ENCODE measurements at places on chromosomes 11 and 22.

- DNase-seq: no peak
Measured at GRCh38 chr11:104104664-104105063, 59.3 kb downstream of the PDGFD start.

- no peak for DNase-seq
Measured at GRCh38 chr11:15484398-15484797, 369.7 kb downstream of the INSC start.

GRCh38 chr11:11263238-11264005 is 89.6 kb downstream of the CSNK2A3 start:
- no peak for DNase-seq

GRCh38 chr11:32065865-32066629 is 24.8 kb upstream of the RCN1 start:
- no peak for DNase-seq

DNA sequence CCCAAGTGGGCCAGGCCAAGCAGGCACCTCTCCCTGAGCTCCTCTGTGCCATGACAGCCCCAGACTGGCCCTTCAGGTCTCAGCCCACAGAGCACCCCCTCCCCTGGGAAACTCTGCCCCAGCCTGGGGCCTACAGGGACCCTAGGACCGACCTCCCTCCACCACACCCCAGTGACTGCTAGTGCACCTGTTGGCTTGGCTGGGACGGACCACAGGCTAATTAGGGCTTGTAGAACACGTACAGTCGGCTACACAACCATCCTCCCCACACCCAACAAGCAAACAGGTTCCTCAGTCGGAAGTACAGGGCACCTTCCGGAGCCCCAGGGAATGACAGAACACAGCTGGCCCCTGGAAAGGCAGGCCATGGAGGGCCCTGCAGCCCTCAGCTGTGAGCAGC is 4.3 kb downstream of the SBF1 start:
- DNase-seq: no peak

- no peak for DNase-seq
Measured at GRCh38 chr11:100923555-100923954, 206.1 kb downstream of the PGR start.

GRCh38 chr11:110991661-110992355 is 253.7 kb upstream of the POU2AF2 start:
- peak; percentile 36 for DNase-seq

DNA sequence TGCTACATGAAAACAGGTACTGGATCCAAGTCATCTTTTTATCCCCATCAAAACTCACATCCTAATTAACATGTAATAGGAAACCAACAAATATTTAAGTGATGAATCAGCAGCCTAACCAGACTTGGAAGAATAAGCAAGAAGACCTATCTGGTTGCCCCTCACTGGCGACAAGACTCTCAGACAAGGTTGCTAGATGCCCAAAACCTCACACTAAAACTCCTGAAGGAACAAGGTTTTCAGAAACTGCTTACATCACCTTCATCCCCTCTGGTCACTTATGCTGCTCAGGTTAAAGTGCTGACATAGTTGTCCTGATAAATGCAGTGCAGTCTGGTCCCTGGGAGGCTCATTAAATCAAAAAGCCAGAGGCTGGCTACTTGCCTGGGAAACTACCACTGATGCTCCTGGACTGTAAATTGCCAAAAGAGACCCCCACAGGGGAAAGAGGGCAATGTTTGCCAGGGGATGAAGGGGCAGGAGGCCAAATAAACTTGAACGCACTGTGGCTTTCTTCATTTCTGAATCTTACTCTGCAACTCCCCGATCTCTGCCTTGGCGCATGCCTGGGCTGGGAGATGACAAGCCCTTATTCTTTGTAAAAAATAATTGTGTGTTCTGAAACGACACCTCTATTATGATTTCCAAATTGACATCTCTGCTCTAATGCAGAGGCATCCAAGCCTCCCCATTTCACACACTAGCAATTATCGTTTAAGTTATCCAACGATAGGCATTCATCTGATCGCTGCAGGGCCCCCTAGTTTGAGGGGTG is 72.7 kb downstream of the AMBRA1 start:
- DNase-seq: no peak

- DNase-seq: peak; percentile 25
Measured at GRCh38 chr11:121419836-121420235, 32.3 kb upstream of the SORL1 start.

DNA sequence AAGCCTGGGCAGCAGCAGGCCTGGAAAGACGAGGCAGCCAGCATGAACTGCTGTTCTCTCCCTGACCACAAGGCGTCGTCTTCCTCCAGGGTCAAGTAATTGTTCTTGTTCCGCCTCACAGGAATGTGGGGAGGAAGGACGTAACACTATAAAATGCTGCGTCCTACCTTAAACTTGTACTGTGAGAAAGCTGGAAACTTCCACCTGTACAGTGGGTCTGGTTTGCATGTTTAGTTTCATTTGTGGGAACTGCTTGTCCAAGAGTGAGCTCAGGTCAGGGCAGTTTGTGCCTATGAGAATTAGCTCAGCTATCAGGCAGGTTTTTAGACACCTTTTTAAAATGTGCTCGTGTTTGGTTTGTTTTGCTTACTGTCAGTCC is 55.2 kb downstream of the PANX1 start:
- peak; percentile 34 for DNase-seq

GRCh38 chr11:84857746-84858145 is 769.4 kb downstream of the DLG2 start:
- DNase-seq: no peak

GRCh38 chr11:33533386-33534052 is 167.1 kb downstream of the C11orf91 start:
- no peak for DNase-seq

DNA sequence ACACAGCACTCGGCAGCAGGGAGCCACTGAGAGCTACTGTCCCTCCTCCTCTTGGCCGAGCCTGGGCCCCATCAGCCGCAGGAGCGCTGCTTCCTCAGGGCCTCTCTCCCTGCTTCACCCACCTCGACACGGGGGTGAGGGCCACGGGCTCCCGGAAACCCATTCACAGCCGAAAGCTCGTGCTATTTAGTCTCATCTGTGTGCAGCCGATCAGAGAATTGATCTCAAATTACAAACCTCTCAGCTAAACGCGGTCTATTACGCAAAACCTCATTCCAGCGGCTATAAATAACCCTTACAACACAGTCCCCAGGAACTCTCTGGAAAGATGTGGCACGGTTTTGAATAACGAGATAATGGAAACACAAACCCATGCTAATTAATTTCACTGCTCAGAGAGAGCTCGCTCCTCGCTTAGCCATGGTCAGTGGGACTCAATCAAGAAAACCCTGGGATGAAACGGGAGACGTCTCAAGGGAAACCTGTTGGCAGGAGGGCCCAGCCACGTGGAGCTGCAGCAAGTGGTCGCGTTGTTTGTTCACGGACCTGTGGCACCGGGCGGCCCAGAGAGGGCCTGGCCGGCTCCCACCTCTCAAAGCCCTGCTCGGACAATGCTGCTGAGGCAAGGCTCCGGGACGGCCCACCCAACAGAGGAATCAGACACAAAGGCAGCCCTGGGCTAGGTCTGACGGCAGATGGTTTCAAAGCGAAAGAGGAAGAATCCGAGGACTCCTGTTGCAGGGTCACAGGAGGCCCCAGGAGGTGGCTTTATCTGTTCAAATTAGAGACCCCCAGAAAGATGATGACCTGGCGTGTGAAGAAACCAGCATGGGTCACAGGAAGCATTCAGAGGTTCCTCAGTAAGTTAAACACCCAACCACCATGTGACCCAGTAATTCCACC is 210.5 kb downstream of the CTTN start:
- DNase-seq: peak; percentile 23

DNA sequence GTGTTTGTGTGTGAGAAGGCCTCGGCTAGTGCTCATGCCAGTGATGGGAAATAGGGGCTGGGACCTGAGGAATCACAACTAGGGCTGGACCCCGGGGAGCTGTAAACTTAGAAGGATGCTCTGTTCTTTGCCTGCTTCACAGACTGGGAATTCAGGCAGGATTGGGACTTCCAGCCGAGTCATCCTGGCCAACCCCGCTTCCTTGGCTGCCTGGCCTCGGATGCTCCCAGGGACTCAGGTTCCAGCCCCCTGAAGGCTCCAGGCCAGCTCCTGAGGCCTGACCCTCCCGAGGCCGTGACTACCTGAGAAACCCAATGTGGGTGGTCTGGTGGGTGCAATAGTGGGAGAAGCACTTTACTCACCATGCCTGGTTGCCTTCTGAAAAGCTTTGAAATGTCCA is 44.7 kb downstream of the IRAG1 start:
- DNase-seq: no peak

DNA sequence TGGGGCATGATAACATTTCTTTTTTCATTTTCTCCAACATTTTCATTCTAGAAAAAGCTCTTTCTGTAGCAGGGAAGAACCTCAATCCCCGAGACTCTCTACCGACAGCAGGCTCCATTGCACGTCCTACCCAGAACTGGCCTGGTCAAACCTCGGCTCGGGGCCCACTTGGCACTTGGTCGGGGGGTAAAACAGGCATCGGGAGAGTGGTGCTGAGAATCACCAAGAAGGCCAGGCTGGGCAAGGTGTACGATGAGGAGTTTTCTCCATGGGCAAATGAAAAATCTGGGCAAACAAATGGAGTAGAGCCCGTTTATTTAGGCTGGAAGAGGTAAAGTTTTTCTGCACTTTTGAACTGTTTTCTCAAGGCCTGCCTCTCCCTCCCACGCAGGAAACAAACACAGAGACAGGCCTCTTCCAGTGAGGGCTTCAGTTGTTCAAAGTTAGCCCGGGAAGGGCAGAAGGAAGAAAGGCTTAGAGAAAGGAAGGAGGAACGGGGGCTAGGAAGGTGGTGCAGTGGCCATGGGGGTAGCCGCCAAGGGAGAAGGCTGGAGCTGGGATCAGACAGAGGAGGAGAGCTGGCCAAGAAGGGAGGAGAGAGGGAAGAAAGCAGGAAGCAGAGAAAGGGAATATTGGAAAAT is 87.6 kb downstream of the ETS1 start:
- DNase-seq: no peak

- no peak for DNase-seq
Measured at GRCh38 chr11:95152876-95153856, 63.5 kb downstream of the ENDOD1 start.

- DNase-seq: no peak
Measured at GRCh38 chr11:17333799-17334586, 17.6 kb upstream of the NCR3LG1 start.

DNA sequence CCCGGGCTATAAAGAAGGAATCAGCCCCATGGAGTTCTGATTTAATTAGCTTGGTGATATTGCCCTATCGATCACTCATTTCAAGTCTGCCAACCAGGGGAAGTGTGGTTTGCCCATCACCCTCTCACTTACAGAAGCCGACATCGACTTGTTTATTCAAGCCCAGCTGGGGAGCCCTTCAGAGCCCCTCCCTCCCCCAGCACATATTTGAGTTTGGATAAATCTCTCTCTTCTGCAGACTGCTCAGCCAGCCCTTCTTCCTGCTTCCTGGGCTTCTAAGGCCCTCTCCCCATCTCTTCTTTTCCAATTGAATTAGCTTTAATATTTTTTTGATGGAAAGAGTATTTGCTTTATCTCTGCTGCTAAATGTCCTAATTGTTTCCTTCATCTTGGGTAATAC is 299.0 kb downstream of the MIAT start:
- DNase-seq: no peak

- peak; percentile 61 for DNase-seq
Measured at GRCh38 chr22:26360169-26360885, 68.7 kb upstream of the ASPHD2 start.

GRCh38 chr11:83194281-83195142 is 1.0 kb downstream of the ANKRD42 start:
- DNase-seq: peak; percentile 38

DNA sequence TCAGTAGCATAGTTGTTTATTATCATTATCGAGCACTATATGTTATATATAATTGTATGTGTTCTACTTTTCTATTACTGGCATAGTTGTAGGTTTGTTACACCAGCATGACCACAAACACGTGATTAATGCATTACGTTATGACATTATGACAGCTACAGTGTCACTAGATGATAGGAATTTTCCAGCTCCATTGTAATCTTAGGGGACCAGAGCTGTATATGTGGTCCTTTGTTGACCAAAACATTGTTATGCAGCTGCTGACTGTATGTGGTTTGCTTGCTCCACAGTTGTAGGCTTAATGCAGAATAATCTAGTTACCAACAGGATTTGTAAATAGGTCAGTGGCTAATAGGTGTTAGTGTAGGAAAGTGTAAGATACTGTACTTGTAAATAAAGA is 66.1 kb downstream of the HSD17B12 start:
- no peak for DNase-seq

DNA sequence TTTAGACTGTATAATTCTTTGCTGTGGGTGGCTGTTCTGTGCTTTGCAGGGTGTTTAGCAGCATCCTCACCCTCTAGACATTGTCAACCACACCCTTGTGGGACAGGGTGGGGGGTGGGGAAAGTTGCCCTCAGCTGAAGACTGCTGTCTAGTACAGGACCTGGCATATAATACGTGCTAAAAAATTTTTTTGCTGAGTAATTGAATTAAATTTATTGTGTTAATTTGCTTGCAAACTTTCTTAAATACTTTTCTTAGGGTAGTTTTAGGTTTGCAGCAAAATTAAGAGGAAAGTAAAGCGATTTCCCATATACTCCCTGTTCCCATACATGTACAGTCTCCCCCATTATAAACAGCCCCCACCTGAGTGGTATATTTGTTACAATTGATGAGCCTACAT is 268.5 kb downstream of the SOX6 start:
- DNase-seq: no peak

- DNase-seq: no peak
Measured at GRCh38 chr22:42549331-42550060, 4.3 kb upstream of the SERHL2 start.

DNA sequence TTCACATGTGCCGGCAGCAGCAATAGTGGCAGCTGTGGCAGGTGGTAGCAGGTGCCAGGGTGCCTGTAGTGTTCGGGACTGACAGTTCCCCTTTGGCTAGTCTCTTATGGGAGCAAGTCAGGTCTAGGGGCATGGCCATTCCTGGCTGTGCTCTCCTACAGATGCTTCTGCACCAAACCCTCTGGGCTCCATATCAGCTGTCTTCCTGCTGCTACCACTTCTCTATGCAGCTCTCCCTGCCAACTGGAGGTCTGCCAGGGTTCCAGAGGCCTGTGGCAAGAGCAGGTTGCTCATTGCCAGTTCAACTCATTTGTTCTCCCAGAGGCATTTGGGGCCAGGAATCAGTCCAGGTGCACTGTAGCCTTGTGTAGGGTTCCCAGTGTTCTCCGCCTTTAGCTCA is 473.7 kb downstream of the JRKL start:
- no peak for DNase-seq

- DNase-seq: no peak
Measured at GRCh38 chr22:28977481-28977971, 84.1 kb downstream of the C22orf31 start.

- DNase-seq: no peak
Measured at GRCh38 chr11:1494650-1495049, 8.1 kb upstream of the MOB2 start.

DNA sequence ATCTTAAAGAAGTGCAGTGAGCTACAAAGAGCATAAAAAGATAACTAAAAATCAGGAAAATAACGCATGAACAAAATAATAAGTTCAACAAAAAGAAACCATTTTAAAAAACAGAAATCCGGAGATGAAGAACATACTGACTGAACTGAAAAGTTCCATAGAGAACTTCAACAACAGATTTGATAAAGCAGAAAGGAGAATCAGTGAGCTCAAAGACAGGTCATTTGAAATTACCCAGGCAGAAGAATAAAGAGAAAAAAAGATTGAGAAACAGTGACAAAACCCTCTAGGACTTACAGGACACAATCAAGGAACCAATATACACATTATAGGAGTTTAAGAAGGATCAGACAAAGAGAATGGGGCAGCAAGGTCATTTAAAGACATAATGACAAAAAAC is 334.3 kb downstream of the NTM start:
- DNase-seq: no peak

GRCh38 chr11:1208394-1209261 is 14.2 kb upstream of the MUC5B start:
- DNase-seq: no peak

GRCh38 chr22:26086359-26086758 is 82.9 kb upstream of the SEZ6L start:
- DNase-seq: no peak

All from tibial nerve (tissue), 4 donors.